ENCODE measurements at places on chromosomes 7 and 10.

GRCh38 chr10:128174581-128175559 is 48.6 kb upstream of the MKI67 start:
- DNase-seq, result no peak

DNA sequence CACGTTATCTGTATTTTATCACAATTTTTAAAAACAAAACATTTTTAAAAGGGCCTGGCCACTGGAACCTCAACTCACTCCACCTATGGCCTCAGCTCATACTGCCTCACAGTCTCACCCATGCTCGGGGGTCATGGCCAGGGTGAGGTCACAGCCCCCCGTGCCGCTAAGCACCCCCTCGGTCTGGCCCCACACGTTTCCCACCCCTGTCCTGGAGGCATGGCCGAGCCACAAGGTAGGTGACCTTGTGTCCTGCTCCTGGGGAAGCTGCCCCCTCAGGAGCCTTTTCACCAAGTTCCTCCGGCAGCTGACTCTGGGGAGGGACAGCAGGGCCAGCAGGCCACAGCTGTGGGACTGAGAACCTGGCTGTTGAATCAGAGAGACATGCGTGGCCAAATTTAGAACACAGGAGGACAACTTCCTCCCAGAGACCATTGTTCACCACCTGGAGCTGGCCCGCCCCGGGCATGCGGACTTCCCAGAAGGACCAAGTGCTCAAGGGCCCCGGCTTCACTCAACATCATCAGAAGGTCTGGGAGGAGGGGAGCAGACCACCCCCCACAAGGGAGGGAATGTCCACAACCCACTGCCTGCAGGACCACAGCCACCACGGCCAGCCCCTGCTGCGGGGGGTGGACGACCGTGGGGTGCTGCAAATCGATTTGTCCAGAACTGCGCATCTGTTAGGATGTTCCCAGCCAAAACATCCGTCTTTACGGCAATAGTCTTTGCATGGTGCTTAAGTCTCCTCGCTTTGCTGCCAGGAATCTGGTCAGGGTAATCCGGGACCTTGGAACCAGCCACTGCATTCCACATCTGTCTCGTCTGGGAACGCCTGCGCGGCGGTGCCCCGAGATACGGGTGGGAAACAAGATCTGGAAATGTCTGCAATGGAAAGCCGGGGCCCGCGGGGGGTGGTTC is 48.6 kb upstream of the PDGFA start:
- DNase-seq, result no peak

DNA sequence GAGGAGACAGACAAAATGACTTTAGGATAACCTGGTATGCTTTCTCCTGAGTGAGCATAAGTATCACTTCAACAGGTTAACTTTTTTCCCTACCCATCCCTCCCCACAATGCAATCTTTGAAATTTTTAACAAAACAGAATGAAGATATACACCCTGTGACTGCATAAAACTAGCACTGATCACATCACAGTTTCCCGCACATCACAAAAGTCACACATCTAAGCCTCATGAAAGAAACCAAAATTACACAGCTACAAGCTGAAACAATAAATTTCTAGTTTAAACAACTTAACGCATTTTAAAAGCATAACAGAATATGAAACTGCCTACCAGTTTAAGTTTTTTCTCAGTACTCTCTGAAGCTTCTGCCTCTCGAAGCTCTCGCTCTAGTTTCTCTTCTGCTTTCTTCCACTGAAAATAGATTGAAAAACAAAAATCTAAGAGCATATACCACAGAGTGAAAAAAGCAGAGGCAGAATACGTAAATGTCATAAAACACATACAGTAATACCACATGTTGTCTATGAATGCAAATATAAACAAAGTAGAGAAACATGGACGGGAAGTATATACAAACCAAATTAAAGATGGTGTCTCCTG is 18.1 kb downstream of the NOC3L start:
- DNase-seq, result no peak

GRCh38 chr10:26479766-26480492 is 41.8 kb downstream of the APBB1IP start:
- DNase-seq, result no peak

- DNase-seq, result no peak
Observed at GRCh38 chr7:34075523-34076370, 170.4 kb downstream of the BMPER start.

DNA sequence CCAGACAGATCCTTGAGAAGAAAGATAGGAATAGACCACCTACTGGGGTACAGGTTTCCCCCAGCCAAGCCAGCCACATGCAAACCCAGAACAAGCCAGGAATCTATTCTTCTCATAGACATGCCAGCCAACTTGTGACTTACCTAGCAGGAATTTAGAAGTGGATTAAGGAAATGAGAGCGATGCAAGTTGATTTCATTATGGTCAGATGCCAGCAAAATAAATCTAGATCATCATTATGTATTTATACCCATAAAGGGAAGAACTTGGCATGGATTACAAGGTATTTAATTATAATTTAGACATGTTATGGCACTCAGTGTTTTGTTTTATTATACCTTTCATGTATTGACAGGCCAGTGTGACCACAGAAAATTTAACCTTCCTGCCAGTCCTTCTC is 32.8 kb downstream of the SLC35G1 start:
- DNase-seq, result no peak

DNA sequence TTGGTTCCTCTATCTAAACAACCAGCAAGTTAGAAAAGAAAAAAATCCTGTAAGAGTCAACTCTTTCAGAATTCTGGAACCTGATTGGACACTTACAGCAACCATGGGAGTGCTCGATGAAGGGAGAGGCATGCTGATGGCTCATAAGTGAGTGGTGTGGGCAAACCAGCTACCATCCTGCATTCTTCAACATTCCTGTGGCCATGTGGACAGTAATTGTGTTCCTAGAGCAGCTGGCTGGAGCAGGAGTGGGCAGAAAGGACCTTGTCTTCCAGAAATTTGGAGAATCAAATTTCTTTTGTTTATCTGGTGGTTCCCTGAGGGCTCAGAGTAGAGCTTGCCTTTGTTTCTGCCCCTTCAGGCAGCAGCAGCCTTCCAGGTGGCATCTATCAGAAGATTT is 22.5 kb upstream of the MYL7 start:
- no peak for DNase-seq

GRCh38 chr7:123770378-123770777 is 21.6 kb upstream of the WASL start:
- DNase-seq, result no peak

GRCh38 chr7:94294471-94295131 is 100.1 kb upstream of the COL1A2 start:
- DNase-seq, result no peak

GRCh38 chr7:66250711-66251110 is 45.6 kb downstream of the TPST1 start:
- DNase-seq, result no peak

DNA sequence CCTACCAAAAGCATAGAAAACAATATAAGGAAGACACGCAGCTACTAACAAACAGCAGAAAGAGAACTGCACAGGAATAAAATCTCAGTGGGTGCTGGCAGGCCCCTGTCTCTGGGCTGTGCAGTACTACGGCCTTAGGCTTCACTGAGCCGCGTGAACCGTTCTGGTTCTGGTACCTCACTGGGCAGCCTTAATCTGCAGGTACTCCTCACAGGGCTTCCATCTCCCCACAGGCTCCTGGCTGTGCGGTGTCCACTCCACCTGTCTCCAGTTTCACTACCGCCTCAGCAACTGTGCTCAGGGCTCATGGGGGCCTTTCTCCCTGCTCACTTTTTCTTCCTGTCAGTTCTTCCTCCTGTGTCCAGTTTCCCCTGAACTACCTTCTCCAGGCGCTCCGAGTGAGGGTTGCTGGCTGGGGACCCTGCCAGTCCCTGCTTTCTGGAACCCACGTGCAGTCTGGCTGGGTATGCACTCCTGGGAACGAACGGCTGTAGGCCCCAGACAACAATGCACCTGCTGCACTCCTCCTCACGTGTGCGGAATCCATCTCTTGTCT is 75.7 kb downstream of the VIPR2 start:
- DNase-seq, result no peak

GRCh38 chr7:43880596-43880995 is 11.3 kb upstream of the MRPS24 start:
- DNase-seq, result no peak

DNA sequence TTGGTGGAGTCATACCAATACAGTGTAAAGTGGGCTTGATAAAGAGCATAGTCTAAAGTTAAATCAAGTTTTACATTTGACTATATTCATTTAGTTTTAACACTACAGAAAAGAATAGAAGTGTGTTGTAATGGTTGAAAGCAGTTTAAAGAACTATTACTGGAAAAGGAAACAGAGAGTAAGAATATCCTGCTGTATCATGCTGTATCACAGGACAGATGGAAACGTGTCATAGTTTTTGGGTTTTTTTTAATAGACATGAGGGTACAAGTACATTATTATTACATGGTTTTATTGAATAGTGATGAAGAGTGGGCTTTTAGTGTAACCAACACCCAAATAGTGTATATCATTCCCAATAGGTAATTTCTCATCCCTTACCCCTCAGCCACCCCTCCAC is 944.3 kb downstream of the LRMDA start:
- no peak for DNase-seq

DNA sequence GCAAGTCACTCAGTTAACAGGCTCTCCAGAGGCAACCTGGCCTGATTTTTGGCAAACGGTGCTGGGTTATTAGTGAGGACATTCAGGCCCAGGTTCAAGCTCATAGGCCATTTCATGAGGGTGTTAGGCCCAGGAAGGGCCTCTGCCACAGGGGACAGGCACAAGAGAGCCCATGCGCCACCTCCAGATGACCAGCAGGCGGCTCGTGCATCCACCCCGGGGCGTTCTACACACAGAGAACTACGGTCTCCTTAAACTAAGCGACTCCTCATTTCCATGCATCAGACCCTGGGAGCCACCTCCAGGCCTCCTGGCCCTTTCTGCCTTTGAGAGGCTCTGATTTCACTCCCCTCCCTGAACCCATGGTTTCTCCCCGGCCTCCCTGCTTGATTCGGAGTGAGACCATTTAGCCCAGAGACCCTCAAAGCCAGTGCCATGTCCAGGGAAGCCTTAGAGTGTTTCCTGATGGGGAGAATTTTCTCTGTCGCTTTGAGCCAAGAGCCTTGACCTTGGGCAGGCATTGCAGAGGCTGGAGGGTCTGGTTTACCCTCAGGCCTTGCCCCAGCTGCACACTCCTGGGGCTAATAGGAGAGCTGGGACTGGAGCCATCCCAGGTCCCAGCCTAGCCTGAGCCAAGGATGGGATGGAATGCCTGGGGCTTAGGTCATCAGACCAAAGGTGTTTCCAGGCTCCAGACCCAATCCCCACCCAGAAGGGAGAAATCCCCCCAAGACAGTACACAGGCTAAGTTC is 188.0 kb downstream of the GRID1 start:
- peak; percentile 81 for DNase-seq

- no peak for DNase-seq
Observed at GRCh38 chr7:14899030-14899429, 3.5 kb downstream of the DGKB start.

GRCh38 chr10:72783410-72783833 is 91.5 kb downstream of the MCU start:
- no peak for DNase-seq

DNA sequence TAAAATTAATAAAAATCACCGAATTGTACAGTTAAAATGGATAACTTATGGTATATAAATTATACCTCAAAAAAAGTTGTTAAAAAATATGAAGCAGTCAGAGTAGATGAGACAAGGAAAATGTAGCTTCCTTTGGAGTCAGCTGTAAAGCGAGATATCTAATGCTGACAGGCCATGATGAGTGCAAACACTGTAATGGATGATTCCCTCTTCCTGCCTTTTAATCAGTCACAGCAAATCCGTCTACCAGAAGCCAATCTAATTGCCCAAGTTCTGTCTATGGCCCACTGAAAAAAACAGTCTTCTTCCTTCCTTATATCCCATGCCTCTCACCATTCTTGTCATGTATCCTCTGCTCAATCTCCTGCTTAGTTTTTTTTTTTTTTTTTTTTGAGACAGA is 59.9 kb upstream of the DNAJB12 start:
- DNase-seq, result no peak

DNA sequence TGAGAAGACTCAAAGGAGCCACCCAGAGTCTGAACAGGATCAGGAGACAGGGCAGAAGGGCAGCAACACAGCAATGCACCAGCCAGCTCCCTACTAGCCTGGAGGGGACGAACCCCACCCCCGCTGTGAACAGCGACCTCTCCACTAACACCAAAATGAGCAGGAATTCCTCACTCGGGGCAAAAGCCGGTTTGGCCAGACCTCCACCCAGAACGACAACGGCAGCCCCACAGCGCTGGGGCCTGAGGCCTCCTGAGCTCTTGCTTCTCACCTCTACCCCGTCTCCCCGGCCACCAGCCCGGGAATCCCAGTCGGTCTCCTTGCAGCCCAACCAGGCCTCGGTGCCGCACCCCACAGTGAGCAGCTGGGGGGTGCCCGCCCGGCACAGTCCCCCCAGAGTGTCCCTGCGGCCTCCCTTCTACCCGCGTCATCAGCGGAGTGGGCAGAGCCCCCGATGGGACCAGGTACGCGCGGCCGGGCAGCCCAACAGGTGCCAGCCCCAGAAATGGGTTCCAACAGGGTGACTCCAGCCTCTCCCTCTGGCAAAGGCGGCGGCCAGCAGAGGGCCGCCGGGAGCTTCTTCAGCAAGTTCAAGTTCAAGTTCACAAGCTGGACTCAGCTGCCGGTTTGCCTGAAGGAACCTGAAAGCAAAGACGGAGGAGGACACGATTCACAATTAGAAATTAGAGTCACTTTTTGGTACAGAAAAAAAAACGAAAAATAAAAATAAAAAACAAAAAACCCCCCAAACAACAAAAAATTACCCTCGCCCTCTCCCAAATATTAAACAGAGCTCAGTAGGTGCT is 129.0 kb downstream of the MARCHF5 start:
- DNase-seq, result no peak

GRCh38 chr10:12876266-12876665 is 125.2 kb downstream of the CCDC3 start:
- no peak for DNase-seq

- no peak for DNase-seq
Observed at GRCh38 chr10:69494626-69495558, 43.6 kb downstream of the TSPAN15 start.

DNA sequence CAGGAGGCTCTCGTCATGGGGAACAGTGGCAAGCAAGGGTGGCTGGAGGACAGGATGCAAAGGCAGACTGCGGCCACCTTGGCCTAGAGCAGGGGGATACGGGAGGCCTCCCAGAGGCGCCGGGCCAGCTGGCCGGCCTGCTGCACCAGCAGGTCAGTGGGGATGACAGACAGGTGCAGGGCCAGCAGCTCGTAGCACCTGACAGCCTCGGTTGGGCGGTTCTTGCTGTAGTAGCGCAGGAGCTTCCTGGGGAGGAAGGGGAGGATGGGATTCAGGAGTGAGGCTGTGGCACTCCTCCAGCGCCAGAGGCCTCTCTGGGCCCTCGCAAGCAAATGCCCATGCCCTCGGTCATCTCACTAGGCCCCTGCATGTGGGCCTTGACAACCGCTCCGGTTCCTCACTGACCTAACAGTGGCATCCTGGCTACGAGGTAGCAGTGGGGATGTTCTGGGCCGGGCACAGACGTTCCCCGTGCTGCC is 2.5 kb upstream of the PYROXD2 start:
- no peak for DNase-seq

DNA sequence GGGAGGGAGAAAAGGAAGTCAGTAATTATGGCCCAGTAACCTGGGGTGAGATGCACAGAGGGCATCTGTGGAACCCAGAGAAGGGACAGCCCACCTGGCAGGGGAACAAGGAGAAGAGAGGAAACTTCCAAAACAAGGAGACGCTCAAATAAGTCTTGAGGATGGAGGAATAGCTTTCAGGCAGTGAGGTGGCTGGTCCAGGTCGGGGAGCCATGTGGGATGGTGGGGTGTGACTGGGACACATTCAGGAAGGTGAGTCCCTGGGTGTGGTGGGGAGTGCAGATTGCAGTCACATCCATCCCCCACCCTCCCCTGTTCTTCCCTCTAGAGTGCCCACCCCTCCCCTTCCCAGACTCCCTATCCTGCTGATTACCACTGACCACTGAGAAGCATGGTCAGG is 175.4 kb downstream of the GRID1 start:
- DNase-seq, result no peak
